ENCODE measurements at places on chromosomes 3 and 15. TPM values are rescaled to one million over a fixed set of nuclear protein-coding genes. Genes with fewer than 3 reads are reported as not detected.

- no peak for DNase-seq
These were observed 48.5 kb upstream of the TRA2B start for GRCh38 chr3:185986198-185986777.

PLSCR5 gene
- total RNA-seq: not detected

DNA sequence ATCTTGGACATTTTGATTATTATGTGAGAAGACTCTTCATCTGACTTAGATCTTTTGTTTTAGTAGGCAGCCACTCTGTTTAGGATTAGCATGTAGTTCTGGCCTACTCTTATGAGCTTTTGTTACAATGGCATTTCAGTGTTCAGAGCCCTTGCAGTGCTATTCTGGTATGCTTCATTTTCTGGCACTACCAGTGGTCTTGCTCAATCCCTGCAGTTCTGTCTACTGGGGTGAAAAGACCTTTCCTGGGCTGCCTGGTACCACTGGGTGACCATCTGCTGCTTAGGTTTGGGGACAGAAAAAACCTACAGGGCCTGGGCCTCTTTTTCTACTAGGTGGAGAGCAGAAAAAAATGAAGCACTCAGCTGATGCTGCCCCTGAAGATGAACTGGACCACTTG, 42.5 kb downstream of the IL16 start:
- peak; percentile 22 for DNase-seq

- peak; percentile 95 for DNase-seq
These were observed 65.4 kb downstream of the BDH1 start for GRCh38 chr3:197490098-197491058.

CADM2 gene
- under 0.01 TPM for total RNA-seq

- DNase-seq: no peak
These were observed 30.5 kb downstream of the SLC7A14 start for GRCh38 chr3:170555329-170555728.

SPSB4 gene
- total RNA-seq: not detected

DNA sequence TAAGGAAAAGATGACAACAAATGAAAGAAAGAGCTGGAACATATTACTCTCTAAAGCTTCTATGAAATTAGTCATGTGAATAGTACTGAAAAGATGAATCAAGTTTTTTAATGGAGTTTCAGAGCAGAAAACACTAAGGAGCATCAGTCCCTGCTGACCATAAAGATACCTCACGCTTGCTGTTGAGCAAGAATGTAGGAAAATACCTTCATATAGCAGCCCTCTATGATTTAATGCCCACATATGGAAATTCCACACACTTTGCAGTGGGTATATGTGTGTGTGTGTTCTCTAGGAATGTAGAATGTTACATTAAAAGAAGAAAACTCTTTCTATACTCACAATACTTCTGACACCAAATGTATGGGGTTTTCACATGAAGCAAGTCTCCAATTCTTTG, 355.0 kb downstream of the ERC2 start:
- DNase-seq: no peak

GRCh38 chr15:72992841-72993252, 59.4 kb upstream of the NEO1 start:
- no peak for DNase-seq

SMCO1 gene
- total RNA-seq: not detected

DNA sequence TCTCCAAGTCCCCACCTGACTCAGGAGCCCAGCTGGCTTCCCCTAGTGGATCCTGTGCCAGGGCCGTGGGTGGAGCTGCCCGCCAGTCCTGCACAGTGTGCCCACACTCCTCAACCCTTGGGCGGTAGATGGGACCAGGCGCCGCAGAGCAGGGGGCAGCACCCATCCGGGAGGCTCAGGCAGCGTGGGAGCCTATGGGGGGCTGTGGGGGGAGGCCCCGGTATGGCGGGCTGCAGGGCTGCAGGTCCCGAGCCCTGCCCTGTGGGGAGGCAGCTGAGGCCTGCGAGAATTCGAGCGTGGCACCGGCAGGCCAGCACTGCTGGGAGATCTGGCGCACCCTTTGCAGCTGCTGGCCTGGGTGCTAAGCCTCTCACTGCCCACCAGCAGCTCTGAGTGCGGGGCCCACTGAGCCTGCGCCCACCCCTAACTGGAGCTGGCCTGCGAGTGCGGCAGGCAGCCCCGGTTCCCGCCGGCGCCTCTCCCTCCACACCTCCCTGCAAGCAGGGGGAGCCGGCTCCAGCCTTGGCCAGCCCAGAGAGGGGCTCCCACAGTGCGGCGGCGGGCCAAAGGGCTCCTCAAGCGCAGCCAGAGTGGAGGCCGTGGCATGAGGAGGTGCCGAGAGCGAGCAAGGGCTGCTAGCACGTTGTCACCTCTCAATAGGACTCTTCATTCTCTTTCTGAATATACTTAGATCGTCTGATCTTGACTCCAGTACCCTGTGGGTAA, 64.0 kb downstream of the TMEM212 start:
- DNase-seq: no peak

ALAS1 gene
- 32.0 TPM for total RNA-seq

DNA sequence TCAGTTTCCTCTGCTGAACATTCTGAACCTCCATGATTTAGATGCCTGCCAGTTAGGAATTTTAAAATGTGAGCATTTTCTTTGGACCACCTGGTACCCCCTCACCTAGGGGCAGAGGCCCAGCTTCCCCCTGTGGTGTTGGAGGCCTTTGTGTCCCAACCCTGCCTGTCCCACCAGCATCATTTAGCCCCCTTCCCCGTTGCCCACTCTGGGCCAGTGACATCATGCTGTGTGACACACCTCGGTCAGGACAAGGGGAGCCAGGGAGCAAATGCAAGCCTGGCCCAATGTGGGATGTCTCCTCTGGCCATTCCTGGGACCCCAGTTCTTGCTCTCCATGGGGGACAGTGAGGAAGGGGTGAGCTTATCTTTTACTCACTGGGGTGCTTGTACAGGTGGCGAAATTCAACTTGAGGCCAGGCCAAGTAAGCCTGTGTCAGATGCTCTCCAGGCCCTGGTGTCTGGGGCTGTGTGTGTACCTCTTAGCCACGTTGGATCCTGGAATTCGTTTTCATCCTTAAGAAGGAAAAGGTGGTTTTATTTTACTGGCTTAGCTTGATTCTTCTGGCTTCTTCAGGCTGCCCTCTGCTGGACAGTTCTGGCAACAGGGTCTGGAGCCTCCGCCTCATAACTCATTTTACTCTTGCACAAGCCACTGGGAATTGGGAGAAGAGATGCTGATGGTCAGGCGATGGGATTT, 49.7 kb upstream of the MYZAP start:
- DNase-seq: peak; percentile 68

PTX3 gene
- 12.7 TPM for total RNA-seq

DNA sequence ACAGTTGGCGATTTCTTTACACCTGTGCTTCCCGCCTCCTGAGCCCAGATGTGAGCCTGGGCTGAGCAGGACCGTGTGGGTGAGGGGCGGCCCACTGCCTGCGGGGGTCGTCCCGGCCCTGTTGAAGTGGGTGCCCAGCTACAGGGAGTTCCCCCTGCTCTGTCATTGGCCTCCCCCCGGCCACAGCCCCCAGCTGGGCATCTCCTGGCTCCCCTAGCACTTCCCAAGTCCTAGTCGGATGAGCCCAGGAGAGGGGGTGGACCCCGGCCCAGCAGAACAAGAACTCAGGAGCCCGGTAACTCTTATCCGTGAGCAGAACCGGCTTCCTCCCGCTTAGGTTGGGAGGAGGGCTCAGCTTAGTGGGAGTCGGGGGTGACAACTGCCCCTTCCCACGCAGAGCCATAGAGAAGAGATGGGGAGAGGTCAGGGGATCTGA, 757 bp downstream of the PAQR5 start:
- DNase-seq: no peak

GRCh38 chr3:151384741-151385174, at the start of gene P2RY12:
Gene P2RY12 (minus strand): TSS chr3:151384753. CDS start chr3:151338845, 45,908 bp downstream.
- no peak for DNase-seq

GRCh38 chr3:31086148-31086547, 191.7 kb upstream of the GADL1 start:
- no peak for DNase-seq

GRCh38 chr3:185818267-185818875, 6.5 kb downstream of the IGF2BP2 start:
- no peak for DNase-seq

DNA sequence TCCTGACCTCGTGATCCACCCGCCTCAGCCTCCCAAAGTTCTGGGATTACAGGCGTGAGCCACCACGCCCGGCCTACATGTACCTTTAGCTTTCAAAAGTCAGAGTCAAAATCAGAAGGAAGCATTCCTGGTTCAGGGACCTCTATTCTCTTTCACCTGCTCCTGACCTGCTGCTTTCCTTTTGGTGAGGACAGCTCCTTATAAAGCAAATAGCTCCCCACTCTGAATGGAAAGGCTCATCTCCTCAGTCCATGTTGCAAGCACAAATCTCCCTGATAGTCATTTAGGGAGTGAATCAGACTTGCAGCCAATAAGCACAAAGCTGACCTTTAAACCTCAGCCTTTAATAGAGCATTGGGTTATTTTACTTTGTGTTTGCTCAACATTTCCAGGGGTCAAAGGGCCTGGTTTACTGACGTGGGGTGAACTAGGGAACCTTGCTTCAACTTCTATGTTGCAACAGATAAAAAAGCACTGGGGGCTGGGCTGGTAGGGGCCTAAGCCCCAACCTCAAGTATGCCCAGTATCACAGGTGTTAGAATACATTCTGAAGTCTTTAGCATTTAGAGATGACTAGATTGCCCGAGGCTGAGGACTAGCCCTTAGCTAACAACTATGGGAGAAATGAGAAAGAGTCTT, 43.1 kb downstream of the THRB start:
- DNase-seq: no peak

MAP2K5 gene
- 4.1 TPM for total RNA-seq

GRCh38 chr15:61449186-61449702, 220.1 kb upstream of the RORA start:
- peak; percentile 74 for DNase-seq

DNA sequence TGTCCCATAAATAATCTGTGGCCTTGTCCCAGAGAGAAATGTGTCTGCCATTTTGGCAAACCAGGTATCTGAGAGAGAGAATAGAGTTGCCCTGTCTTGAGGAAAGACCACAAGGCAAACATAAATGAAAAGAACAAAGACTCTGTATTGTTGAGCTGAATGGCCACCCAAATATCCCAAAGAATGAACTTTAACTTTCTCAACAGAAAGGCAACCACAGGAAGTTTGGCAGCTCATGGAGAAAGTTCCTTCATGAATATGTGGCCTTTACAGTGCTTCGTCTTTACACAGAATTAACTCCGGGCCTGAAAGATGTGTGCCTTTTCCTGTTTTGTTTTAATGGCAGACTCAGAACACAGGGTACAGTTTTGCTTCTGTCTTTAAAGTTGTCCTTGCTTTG, 41.4 kb upstream of the THBS1 start:
- peak; percentile 39 for DNase-seq

DNA sequence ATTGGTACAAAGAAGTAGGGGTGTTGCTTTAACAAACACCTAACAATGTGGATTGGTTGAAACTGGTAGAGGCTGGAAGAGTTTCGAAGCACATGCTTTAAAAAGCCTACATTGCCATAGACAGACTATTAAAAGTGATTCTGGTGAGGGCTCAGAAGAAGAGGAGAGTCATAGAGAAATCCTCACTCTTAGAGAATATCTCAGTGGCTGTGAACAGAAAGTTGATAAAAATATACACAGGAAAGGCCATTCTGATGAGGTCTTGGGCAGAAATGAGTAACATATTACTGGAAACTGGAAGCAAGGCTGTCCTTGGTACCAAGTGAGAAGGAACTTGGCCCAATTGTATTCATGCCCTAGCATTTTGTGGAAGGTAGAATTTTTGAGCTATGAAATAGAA, 173.7 kb upstream of the CRBN start:
- DNase-seq: no peak

DNA sequence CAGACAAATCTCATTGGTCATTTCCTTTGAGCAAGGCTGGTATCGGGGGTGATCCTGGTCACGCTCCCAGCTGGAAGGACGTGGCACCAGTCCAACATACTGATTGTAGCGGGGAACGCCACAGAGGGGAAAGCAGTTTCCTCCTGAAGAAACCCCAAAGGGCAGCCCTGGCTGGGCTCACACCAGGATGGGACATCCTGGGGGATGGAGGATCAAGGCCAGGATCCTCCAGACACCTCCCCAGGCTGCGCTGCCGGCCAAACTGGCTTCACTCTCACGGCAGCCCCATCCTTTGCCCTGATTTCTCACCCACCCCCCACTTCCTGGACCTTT, 36.6 kb downstream of the MUC20 start:
- DNase-seq: no peak

GP9 gene
- total RNA-seq: not detected

Data from RPMI7951 (cell line).